ENCODE measurements at places on chromosomes 1 and 21. TPM values are rescaled to one million over a fixed set of nuclear protein-coding genes. Genes with fewer than 3 reads are reported as not detected.

DNA sequence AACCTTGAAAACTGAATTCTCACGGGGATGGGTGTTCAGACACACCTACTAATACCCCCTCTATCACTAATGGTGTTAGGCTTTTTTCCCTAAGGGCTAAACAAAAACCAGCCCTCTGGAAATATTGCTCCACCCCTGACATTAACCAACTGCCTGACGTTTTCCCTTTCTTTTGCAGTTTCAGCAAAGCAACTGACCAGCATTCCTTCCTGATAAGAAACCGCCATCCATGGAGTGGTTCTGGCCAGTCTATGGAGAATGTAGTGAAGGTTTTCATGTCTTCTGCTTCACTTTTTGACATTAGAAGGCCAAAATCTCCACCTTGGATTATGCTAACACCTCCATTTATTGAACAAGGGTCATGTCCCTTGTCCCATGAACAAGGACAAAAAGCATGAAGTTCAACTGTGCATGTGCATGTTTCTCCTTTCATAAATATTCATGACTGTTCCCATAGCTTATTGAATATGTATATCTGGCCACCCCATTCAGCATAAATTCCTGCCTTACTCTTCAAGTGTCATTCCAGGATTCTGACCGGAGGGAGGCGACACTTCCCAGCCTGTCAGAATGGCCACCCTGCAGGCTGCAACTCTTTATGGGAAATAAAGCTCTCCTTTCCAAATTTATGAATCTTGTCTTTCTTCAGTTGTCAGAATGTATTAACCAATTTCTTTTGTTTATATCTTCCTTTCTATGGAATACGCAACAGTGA, 314.3 kb downstream of the HHIPL2 start:
- no peaks in the 10 kb centered on the region for H3K27me3 ChIP-seq
- no peak overlapping the region for H3K27ac ChIP-seq
- no peak overlapping the region for H3K4me3 ChIP-seq

The RNF2 gene
- total RNA-seq, result 21.1 TPM

- H3K4me3 ChIP-seq, result no peak overlapping the region
- peaks cover 2% of the 10 kb centered on the region for H3K27me3 ChIP-seq
- no peaks in the 10 kb centered on the region for H3K36me3 ChIP-seq
- no peak for DNase-seq
- H3K27ac ChIP-seq, result peak overlapping the region; percentile 17
Measured at GRCh38 chr1:1132956-1133750, 17.3 kb upstream of the C1orf159 start.

The LTN1 gene
- total RNA-seq, result 25.6 TPM

The TMPRSS3 gene
- 58.7 TPM for total RNA-seq

GRCh38 chr1:198462365-198463019, 78.0 kb downstream of the ATP6V1G3 start:
- no peak overlapping the region for H3K27ac ChIP-seq
- peaks cover 4% of the 10 kb centered on the region for H3K27me3 ChIP-seq
- no peak overlapping the region for H3K4me3 ChIP-seq
- no peaks in the 10 kb centered on the region for H3K36me3 ChIP-seq
- no peak for DNase-seq
- H3K4me1 ChIP-seq, result peaks cover 4% of the 10 kb centered on the region

The CR1L gene
- not detected for total RNA-seq

Measured in activated CD4-positive, alpha-beta T cell treated with anti-CD3 and anti-CD28 coated beads, Interleukin-2, amount 10 ng/mL, durations not matched to agents 24 days and 14 days (primary cell).